K562 (cell line): ENCODE measurements at places on chromosomes 5 and 9.
A peak's percentile ranks its signal among the peaks of the same experiment; 100 is the strongest.

- DNase-seq = no peak
Measured at GRCh38 chr9:136596630-136597031, 50.8 kb upstream of the NOTCH1 start.

GRCh38 chr9:98378206-98378780 lies 122.8 kb upstream of the TBC1D2 start:
- DNase-seq = no peak

DNA sequence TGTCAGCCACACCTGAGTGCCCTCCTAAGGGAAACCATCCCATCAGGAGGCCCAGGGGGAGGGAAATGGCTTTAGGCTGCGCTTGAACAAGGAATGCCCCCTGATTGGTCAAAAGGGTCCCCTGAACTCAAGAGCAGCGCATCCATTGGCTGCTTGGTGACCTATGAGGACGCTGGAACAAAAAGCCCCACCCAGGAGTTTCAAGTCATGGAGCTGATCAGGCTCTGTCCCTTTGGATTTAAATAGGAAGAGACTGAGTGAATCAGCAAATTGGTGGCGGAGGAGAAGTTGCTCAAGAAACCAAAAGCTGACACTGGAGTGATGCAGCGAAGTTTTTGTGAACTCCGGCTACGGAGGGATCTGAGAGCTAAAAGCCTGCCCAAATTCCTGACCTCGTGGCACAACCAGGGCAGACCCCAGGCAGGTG lies 66.7 kb downstream of the SMIM23 start:
- DNase-seq = peak; percentile 64

DNA sequence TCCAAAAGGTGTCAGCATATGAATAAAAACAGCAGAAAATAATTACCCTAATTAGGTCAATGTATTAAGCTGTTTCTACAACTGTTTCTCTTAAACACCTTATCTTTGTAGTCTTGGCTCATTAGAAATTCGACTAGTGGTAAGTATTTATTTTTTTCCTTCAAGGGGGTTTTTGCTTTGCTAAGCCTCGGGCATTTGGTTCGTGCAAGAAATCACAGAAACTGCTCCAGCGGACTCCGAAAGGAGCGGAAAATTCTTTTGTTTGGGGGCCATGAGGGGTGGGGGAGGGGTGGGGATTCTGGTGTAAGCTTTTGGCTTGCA lies 757 bp downstream of the ZBED3 start:
- no peak for DNase-seq

DNA sequence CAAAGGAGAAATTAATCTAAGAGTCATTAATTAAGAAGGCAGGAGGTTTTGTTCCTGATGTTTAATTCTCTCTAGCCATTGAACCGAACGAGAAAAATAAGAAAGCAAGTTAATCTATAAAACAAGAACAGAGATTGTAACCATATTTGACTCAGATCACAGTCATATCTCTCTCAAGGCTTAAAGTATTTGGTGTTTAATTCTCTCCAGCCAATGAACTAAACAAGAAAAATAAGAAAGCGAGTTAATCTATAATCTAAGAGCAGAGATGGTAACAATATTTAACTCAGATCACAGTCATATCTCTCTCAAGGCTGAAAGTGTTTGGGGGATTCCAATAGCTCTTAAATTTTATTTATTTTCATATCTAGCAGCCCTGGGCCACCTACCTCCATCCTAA lies 74.4 kb upstream of the SHISAL2B start:
- no peak for DNase-seq

DNA sequence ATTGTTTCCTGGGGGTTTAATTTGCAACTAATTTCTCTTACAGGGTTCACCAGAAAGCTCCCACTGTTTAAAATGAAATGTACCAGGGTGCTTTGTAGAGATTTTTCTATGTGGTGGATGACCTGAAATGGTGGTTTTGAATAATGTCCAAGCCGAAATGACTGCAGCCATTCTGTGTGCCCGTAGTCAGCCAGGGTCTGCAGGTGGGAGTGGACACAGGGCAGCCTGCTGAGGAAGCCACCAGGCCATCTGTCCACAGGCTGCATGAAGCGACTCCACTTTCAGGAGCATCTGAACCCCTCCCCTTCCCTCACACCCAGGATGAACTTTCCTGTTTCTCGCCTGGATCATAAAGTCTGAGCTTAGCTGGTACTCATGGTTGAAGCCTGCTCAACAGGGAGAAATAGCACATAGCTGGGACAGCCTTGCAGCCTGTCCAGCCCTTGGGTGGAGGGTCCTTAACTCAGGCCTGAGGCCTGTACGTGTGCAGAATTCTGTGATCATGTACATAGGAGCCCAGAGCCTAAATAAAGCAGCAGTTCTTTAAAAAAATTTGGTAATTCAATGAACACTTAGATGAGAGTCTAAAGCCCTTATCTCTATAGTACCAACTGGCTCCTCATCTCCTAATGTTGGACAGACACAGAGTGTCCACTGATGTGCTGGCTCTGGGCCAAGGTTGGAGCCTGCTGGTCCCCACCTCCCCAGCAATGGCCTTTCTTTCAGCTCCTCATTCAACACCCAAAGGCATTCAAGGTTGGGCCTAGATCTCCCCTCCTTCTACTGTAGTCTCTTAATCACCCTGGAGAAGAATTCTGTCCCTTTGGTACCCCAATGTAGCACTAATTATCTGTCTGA lies 72.8 kb downstream of the SHB start:
- no peak for DNase-seq

DNA sequence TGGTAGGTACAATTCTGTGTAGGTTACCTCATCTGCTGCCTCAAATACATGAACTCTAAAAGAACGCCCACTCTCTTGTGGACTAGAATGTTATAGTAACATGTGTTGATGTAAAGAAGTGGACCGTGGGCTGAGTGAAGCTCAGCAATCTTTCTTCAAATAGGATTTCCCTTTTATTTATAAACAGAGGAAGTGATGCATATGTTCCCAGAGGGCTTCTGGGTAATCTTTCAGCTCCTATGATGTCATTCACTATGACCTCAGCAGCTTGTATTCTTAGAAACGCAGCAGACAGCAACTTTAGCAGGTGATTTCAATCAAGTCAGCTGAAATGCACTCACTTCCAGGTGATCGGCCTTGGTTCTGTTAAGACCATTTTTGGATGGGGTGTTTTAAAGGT lies 14.4 kb downstream of the F2RL2 start:
- peak; percentile 16 for DNase-seq

- no peak for DNase-seq
Measured at GRCh38 chr9:100082782-100083181, 16.0 kb downstream of the ERP44 start.

DNA sequence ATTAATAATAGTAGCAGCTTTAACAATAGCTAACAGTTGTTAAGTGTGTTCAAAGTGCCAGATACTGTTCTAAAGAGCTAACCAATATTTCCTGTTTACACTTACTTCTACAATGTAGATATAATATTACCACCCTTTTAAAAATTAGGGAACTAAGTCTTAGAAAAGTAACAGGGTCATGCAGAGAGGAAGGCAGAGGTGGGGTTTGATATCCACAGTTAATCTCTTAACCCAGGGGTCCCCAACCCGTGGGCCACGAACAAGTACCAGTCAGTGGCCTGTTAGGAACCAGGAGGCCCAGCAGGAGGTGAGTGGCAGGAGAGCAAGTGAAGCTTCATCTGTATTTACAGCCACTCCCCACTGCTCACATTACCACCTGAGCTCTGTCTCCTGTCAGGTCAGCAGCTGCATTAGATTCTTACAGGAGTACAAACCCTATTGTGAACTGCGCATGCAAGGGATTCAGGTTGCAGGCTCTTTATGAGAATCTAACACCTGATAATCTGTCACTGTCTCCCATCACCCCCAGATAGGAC lies 89.1 kb downstream of the ACTL7B start:
- DNase-seq = no peak

DNA sequence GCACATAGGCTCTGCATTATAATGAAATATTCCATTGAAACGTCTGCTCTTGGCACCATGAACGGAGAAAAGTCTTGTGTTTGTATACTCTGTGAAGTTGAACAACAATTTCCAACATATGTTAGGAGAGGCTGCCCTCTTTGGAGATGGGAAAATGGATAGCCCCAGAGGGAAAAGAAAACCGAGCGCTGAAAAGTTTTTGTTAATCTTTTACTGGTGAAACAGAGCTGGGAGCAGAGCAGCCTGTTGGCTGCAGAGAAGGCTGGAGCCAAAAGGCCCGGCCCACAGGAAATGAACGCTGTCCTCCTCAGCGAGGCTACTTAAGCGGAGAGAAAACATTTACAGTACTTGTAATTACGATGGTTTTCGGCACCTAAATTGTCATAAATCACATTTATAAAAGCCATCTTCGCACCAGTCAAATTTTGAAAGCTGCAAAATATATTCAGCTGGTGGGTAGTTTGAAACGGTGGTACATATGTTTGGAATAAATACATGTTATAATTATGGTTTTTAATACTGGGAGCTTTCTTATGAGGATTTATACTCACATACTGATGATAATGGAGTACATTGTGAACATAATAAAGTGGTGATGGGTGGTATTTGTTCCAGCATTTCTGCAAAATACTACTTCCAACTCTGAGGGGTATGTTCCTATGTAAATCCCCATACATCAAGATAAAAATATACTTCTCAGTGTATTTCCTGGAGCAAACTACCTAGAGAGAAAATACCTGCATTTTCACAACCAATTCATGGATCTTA lies 129.6 kb upstream of the CNTLN start:
- DNase-seq = no peak

- DNase-seq = no peak
Measured at GRCh38 chr5:167528651-167529050, 762.8 kb upstream of the WWC1 start.

- DNase-seq = no peak
Measured at GRCh38 chr9:109319017-109319625, 1.7 kb downstream of the EPB41L4B start.

DNA sequence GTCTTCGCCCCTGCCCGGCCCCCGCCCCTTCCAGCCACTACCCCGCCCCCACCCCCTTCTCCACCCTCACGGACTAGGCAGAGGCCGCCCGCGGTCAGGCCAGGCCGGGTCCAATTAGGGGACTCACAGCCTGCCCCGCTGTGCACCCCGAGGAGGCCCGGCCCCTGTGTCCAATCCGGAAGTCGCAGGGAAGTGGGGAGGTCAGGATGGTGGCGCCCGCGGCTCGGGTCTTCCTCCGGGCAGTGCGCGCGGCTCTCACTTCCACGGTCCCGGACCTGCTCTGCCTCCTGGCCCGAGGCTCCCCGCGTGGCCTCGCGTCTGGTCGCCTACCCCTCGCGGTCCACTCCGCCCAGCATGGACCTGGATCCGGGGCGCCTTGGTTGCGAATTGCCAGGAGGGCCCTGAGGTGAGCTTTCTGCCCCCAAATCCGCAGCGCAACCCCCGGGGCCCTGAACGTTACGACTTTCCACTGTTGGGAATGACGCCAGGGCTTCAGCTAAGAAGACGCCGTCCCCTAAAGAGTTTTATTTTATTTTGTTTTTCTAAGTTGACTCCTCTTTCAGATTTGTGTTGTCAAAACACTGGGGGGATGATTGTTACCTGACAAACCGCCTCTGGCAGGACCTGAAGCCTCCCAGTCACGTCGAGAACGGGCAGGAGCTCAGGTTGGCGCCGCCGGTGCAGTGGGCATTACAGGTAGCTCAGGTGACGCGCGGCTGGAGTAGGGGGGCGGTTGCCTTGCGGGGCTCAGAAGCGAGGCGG lies 763 bp upstream of the IRX2 start:
- DNase-seq = no peak

DNA sequence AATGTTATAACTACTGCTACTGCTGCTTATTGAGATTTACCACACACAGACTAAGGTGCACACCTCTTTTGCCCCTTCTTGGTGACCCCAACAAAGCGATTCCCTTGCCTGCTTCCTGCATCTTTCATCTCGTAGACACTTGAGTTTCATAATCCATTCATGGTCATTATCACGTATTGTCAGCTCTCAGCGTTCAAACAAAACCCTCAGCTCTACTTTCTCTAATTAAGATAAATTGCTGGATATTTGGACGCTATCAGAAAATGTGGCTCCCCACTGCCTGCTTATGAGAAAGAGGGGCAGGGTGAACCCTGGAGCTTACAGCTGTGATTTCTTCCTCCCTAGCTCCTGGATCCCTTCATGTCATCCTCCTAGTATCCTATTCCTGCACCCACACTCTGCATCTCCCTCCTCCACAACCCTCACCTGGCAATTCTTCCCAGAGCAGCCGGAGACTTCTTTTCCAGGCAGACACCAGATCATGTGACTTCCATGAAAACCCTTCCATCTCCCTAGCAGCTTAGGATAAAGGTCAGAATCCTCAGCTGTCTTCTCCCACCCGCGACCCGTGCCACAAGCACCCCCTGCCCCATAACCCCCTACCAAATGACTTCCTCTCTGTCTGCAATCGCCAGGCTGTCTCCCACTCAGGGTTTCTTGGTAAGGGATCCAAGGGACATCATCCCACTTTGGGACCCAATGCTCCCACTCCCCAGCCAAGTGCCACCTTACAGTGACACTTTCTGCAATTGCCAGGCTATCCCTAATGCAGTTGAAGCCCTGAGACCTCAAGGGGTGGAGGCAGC lies 146.5 kb downstream of the NSG2 start:
- no peak for DNase-seq

DNA sequence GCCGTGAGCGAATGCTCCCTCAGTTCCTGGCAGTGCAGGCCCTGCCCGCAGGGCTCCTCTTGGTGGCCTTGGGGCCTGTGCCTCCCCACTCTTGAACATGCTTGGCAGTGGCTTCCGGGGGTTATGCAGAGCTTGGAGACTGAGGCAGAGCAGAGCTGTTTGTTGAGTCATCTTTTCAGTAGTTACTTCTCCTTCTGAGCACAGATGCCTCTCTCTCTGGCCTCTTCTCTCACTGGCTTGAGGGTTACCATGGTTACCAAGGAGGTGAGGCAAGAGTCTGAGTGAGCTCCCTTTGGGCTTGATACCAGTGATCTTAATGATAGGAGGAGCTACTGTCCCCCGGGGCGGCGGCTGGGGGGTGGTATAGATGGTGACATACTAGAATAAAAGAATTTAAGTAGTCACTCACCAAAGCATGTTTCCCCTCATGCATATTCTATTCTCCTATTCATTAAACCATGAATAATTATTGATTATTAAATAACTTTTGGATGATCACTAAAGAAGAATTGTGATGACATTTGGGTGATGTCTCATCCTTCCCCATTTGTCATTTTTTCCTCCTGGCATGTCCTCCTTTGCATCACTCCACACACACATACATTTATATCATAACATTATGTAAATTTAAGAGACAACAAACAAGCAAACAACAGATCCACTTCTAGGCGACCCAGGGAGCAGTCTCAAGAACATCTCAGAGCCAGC lies 111.1 kb downstream of the ARHGAP26 start:
- no peak for DNase-seq

GRCh38 chr5:89450149-89450538 lies 567.2 kb upstream of the MEF2C start:
- DNase-seq = no peak
